ENCODE measurements at places on chromosomes 12 and 14. TPM values are rescaled to one million over a fixed set of nuclear protein-coding genes. Genes with fewer than 3 reads are reported as not detected.

Gene GPD1
- total RNA-seq, result 129 TPM

DNA sequence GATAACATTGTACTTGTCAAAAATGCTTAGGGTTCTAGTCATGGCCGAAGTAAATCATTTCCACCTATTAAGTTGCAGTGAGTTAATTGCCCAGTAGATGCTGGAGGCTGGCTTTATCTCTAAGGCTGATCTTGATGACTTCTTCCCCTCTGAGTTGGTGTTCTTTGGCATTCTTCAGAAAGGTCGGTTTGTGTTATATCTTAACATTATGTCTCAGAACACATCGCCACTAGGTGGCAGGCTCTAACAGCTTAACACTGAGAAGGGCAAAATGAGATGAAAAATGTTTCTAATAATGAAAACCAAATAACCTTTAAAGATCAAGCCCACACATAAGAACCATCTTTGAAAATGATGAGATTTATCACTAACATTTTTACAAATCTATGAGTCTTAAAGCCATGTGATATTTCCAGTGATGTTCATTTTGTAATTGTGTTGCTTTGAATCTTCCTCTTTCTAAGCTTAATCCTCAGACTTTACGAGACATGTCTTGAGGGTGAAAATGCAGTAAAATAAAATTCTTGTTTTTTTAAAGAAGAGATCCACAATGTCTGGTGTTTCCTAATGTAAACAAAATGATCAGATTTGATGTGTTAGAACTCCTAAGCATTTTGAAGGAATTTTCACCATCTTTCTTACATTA is 28.6 kb downstream of the SUDS3 start:
- no peak for DNase-seq

DNA sequence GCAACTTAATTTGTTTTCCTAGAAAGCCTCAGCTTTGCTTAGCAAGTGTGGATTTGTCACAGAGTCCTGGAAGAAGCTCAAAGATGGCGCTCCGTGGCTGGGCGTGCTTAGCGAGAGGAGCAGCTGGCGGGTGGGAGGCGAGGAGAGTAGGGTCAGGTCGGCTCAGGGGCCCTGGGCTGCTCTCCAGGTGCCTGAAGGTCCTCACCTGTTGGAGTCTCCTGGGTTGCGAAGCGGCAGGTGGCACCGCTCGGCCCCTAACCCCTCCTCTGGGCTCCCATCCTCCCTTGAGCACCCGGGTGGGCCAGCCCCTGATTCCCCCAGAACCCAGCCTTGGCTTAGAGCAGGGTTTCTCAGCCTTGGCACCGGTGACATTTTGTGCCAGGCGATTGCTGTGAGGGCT is 25.1 kb downstream of the LRTM2 start:
- peak; percentile 41 for DNase-seq

GRCh38 chr12:100043631-100044030 is 58.9 kb upstream of the ANKS1B start:
- no peak for DNase-seq

DNA sequence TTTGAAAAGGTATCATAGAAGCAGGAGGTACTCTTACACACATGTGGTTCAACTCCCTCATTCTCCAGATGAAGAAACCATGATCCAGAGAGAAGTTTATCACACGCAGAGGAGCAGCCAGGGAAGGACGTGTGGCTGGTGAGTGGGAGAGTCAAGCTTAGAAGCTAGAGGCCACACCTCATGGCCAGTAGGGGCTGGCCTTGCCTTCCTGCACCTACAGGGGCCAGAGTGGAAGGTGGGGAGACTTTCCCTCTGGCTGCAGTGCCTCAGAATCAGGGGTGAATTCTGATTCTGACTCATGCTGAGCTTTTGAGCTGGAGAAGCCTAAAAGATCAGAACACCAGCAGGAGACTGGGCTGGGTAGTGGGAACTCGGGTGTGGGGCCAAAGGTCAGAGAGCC is 1067.9 kb downstream of the BCL11B start:
- DNase-seq, result no peak

DNA sequence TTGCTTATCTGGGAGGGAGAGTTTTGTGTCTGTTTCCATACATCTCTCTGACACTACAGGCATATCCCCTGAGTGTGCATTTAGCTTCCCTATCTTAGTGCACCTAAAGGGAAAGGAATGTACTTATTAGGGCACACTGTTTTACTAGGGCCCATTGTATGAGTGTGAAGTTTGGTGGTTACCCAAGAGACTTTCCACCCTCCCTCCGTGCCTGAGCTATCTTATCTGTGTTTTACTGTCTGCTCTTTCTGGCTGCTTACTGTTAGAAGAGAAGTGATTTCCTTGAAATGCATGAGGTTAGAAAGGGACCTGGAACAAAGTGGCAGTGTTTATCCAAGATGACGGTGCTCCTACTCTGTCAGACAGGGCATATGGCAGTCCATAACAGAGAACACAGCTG is 8.5 kb upstream of the SVOP start:
- no peak for DNase-seq

Gene ADAM20
- 0.55 TPM for total RNA-seq

Gene LUM
- total RNA-seq, result 4.9 TPM

Gene GPRC5D
- not detected for total RNA-seq

- no peak for DNase-seq
Observed at GRCh38 chr12:47124451-47124850, 44.7 kb upstream of the AMIGO2 start.

DNA sequence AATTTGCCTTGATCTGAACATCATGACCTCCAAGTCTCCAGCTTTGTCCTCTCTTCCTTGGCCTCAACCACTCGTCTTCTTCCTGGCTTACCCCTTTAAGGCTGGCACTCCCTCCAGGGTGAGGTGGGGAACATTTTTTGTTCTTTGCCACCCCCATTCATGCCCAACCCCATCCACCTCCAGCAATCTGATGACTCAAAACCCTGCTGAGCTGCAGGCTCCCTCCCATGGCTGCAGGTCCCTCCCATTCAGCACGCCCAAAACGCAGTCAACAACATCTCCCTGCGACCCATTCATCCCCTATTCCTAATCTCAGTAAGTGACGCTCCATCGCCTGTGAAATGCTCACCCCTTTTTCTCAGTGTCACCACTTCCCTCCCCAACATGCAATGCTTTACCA is 138.8 kb upstream of the PRMT8 start:
- no peak for DNase-seq

Gene WNT5B
- total RNA-seq, result 4.2 TPM

Gene C12orf56
- not detected for total RNA-seq

- DNase-seq, result peak; percentile 87
Observed at GRCh38 chr14:77033622-77034589, 5.4 kb upstream of the IRF2BPL start.

Gene HOXC6
- not detected for total RNA-seq

Gene MEG3
- 26.7 TPM for total RNA-seq

GRCh38 chr14:98173305-98173704 is 1098.7 kb downstream of the BCL11B start:
- no peak for DNase-seq

DNA sequence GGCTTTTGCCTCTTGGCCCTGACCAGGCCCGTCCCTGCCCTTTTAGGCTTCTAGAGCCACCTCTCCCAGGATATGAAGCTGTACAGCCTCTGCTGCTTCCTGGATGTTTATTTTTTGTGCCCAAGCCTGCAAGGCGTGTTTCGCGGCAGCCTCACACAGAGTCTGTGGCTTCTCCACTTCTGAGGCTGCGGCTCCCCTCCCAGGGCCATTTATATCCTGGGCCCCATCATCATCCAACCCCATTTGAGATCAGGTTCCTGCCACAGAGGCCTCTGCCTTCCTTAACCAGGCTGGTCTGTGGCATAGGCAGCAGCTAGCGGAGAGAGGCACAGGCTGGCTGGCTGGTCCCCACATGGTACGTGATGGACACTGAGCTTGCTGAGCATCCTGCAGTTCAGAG is 114.1 kb upstream of the PWP1 start:
- DNase-seq, result no peak

GRCh38 chr12:70557583-70558191 is 79.5 kb downstream of the PTPRB start:
- no peak for DNase-seq

DNA sequence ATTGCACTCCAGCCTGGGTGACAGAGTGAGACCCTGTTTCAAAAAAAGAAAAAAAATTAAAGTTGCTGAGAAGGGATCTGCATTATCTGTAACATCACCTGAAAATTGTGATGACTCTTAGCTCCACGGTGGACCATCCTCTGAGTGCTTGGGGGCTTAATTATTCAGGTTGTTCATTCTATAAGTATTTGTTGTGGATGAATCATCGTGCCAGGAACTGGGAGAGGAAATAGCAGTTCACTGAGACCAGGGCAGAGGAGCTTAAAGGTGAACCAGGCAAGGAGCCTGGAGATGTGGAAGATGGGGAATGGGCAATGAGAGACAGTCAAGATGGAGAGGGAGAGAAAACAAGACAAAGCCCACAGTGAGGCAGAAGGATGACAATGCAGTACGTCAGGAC is 25.5 kb upstream of the GSC start:
- no peak for DNase-seq

- no peak for DNase-seq
Observed at GRCh38 chr12:66035288-66035966, 95.1 kb downstream of the LLPH start.

DNA sequence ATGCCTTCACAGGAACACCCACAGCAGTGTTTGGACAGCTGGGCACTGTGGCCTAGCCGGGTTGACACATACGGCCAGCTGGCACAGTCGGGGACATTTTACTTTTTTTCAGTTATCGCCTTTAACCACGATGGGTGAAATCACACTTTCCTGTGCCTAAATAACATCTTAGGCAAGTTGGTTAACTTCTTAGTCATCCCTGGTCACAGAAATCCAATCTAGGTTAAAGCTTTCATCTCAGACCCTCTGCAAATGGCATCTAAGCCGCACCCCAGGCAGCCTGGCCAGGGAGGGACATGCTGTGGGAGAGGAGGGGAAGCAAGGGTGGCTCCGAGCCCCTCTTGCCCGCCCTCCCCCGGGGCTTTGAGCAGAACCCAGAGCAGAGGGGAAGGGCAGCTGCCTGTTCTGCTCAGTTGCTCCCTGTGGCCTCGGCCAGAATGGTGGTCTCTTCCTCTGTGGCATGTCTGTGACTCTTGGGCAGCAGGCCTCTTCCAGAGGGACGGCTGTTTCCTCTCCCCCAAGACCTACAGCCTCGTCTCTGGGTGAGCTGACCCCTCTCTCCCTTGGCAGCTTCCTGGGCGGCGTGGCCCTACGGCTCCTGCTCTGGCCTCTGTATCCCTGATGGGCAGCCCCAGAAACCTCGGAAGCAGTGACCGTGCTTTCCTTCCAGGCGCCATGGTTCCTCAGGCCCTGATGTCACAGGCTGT is 85.4 kb upstream of the DYNC1H1 start:
- no peak for DNase-seq

GRCh38 chr14:22520796-22521195 is 68.2 kb downstream of the DAD1 start:
- no peak for DNase-seq

Gene AKAP5
- total RNA-seq, result 0.45 TPM

- no peak for DNase-seq
Observed at GRCh38 chr14:22689199-22689598, 45.0 kb upstream of the OR6J1 start.

DNA sequence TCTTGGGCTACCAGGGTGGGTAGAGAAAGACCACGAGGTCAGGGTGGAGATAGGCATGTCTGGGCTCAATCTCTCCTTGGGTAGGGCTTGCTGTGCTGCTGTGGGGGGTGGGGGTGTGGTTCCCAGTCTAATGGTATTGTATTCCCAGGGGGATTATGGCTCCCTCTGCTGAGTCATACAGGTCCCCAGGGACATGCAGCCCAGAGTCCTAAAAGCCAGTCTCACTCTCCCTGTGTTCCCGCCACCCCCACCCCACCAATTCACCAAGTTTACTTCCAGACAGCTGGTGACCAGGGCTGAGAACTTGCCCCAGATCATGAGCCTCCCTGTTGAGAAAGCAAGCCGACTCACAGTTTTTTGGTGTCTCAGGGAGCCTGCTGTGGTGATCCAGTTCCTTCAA is 367.6 kb downstream of the C12orf75 start:
- no peak for DNase-seq

DNA sequence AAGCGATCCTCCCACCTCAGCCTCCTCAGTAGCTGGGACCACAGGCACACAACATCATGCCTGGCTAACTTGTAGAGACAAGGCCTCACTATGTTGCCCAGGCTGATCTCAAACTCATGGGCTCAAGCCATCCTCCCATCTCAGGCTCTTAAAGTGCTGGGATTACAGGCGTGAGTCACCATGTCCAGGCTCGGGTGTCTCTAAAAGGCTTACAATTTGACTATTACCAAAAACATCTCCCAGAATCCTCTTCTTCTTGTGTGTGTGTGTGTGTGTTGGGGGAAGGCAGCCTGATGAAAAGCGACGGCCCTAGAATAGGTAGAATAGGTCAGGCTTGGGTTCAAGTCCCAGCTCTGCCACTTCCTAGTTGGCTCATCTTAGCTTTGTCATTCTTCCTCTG is 16.8 kb downstream of the MSI1 start:
- DNase-seq, result no peak

Gene RABGGTA
- total RNA-seq, result 15.8 TPM

DNA sequence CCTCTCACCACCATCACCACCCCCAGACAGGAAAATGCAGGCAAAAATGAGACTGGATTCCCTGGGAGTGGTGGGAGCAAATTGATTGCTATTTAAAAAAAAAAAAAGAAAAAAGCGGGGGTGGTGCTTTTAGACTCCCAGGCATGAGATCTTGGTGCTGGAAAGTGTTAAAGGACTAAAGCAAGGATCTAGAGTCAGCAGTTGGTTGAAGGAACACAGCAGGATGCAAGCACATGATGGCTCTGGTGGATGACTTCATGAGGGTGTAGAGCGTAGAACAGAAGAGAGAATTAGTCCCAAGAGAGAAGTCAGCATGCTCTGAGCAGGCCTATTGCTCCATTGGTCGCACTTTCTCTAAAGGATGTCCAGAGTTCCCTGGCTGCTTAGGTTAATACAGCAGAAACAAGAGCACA is 183.8 kb upstream of the HMGA2 start:
- no peak for DNase-seq

- peak; percentile 50 for DNase-seq
Observed at GRCh38 chr14:26984311-26985177, 386.7 kb upstream of the NOVA1 start.

Gene PROX2
- not detected for total RNA-seq

GRCh38 chr14:99133636-99134515 is 138.1 kb downstream of the BCL11B start:
- DNase-seq, result peak; percentile 31

GRCh38 chr14:89138846-89139245 is 278.2 kb downstream of the FOXN3 start:
- DNase-seq, result no peak

- DNase-seq, result no peak
Observed at GRCh38 chr12:69189378-69189978, 49.9 kb upstream of the CPSF6 start.

Measured in left lobe of liver (tissue), 2 donors.